Neuronal stem cell (in vitro differentiated cells): ENCODE measurements at places on chromosomes 1 and 21.

- DNase-seq: peak; percentile 77
These were observed 182.9 kb upstream of the KCND3 start for GRCh38 chr1:112172294-112172882.

DNA sequence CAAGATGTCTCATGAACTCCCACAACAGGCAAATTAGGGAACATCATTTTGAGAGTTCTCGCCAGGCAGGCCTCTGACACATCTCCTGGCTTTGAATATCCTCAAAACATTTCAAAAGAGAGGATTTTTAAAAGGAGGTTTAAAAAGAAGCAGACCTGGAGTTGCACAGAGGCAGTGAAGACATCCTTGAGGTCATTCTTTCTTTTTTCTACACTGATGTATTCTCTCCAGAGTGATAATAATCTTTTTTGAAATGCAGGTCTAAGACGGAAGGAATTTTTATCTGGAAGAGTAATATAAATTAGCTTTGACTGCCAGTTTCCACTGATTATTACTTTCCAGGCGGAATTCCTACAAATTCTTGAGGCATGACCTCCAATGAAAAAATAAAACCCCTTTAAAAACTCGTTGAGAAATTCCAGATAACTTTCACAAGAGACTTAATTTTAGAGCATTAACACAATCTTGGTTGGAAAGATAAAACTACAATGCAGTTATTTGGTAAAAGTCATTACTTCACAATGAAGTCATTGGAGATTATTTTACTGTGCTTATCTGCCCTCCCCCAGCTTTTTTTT, 125.0 kb downstream of the LYPLAL1 start:
- DNase-seq: no peak

- no peak for DNase-seq
These were observed 1882.4 kb downstream of the NCAM2 start for GRCh38 chr21:22880573-22880972.

- DNase-seq: no peak
These were observed 102.5 kb downstream of the KCNN3 start for GRCh38 chr1:154767315-154768240.

DNA sequence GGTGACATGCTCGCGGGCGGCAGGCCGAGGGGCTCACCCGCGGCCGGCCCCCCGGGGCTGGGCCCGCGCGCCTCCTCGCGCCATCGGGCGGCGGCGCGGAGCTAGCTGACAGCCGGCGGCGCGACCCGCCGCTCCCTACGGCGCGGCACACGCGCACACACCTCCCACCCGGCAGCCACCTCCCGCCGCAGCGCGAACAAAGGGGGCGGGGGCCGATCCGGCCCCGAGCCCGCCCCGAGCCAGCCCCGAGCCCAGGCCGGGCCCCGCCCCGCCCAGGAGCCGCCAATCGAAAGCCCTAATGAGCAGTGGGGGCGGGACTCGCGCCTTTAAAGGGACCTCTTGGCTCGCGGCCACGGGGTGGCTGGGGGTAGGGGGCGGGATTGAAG, at the start of gene KIF21B:
Gene KIF21B (minus strand): TSS at position 198 of the 386 bp plus-strand sequence. CDS start 331 bp downstream, outside the sequence.
- DNase-seq: peak; percentile 87

GRCh38 chr1:32759521-32759981, 57.0 kb upstream of the SYNC start:
- no peak for DNase-seq

GRCh38 chr1:100130552-100131077, 2.1 kb downstream of the SASS6 start:
- no peak for DNase-seq

DNA sequence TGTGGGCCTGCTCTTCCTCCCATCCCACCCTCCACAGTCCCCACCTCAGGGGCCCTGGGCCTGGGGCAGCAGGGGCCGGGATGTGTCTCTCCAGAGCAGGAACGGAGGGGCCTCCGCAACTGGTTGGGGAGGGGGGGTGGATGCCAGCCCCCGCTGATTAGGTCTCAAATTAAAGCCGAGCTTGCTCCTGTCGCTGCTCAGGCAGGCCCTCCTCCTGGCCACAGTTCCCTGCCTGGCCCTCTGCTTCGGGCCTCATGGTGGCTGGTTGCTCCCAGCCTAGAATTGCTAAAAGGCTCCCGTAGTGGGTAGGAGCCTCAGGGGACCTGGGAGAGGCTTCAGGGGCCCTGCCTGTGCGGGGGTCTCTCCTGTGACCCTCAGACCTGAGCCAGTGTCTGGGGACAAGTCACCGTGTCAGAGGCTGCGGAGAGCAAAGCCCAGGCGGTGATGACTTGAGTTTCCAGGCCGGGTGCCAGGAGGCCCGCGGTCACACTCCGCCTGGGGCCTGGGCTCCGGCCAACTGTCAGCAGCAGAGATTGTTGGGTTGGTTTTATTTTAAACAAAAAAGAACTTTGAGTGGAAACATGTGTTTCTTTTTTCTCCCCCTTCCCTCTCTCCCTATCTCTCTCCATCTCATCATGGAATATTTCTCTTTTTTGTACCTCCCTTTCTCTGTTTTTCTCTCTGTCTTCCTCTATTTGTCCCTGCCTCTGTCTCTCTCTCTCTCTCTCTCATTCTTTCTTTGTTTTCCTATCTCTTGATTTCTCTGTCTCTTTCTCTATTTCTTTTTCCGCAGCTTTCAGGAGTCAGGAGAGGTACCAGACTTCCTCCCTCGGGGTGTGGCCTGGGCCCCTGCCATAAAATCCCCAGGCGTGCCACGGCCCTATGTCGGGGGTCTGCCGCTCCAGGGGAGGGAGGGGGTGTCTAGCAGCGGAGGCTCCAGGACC, 20.0 kb upstream of the EPHA2 start:
- no peak for DNase-seq

- DNase-seq: no peak
These were observed 246.3 kb downstream of the SIPA1L2 start for GRCh38 chr1:232383455-232384123.

- DNase-seq: no peak
These were observed 10.0 kb downstream of the SLC16A4 start for GRCh38 chr1:110380672-110381283.
